ENCODE measurements at places on chromosomes 7 and 10.

- no peak for DNase-seq
These were observed 131.9 kb upstream of the PCGF5 start for GRCh38 chr10:91088300-91089140.

DNA sequence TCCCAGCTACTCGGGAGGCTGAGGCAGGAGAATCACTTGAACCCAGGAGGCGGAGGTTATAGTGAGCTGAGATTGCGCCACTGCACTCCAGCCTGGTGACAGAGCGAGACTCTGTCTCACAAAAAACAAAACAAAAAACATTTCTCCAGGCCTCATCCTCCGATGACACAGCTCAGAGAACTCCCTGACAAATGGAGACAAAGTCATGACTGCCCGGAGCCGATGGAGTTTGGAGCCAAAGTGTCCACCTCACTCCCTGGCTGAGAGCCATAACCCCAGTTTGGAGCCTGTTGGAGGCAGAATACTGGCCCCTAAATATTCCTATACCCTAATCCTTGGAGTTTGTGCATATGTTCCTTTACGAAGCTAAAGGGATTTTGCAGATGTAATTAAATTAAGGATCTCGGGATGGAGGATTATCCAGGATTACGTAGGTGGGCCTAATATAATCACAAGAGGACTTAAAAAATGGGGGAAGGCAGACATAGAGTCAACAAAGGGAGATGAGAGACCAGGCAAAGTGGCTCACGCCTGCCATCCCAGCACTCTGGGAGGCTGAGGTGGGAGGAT is 22.7 kb downstream of the SSC4D start:
- no peak for DNase-seq

GRCh38 chr7:82701949-82702348 is 258.4 kb upstream of the CACNA2D1 start:
- DNase-seq: no peak

DNA sequence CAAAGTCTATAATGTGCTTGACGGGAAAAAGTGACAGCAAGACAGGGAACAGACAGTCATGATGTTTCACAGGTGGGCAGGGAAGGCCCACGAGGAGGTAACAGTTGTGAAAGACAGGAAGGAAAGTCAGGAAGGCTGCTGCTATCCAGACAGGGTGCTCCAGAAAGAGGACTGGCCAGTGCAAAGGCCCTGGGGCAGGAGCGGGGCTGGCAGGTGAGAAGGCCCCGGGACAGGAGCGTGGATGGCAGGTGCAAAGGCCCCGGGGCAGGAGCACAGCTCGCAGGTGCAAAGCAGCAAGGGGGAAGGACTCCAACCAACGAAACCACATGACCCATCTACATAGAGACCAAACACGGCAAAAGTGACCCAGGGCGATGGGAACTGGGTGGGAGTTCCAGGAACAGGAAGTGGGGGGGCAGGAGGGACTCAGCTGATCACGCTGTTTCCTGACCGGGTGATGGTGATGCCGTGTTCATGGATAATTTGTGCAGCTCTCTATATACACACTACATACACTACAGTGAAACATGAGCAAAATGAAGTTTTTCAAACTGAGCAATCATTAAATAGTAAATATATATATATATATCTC is 138.2 kb downstream of the MAD1L1 start:
- DNase-seq: no peak

- no peak for DNase-seq
These were observed 280.0 kb downstream of the ELFN1 start for GRCh38 chr7:1950066-1950451.

DNA sequence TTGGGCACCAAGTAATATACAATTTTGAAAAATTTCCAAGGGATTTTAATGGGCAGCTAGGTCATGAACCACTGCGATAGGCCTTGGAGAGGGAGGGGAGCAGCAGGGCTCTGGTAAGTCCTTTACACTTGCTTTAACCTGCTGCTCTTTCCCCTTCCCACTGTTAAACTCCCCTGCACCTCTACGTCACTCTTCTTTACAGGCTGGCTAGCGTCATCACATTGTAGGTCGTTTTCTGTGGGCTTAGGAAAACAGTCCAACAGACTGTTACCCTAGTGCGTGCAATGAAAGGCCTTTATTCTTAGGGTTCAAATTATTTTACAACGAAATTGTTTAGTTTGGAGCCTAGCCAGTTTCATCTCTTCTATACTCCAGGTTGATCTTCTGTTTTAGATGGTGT is 235.7 kb downstream of the AUTS2 start:
- DNase-seq: no peak

- DNase-seq: no peak
These were observed 233.6 kb downstream of the SEMA3D start for GRCh38 chr7:84953234-84953633.
